ENCODE measurements at places on chromosomes 7 and 10.

GRCh38 chr10:125101049-125101448 lies 59.3 kb downstream of the CTBP2 start:
- no peak for DNase-seq

- DNase-seq = no peak
Measured at GRCh38 chr7:23405240-23405618, 65.1 kb downstream of the IGF2BP3 start.

GRCh38 chr10:79320820-79321493 lies 26.3 kb upstream of the PPIF start:
- no peak for DNase-seq

DNA sequence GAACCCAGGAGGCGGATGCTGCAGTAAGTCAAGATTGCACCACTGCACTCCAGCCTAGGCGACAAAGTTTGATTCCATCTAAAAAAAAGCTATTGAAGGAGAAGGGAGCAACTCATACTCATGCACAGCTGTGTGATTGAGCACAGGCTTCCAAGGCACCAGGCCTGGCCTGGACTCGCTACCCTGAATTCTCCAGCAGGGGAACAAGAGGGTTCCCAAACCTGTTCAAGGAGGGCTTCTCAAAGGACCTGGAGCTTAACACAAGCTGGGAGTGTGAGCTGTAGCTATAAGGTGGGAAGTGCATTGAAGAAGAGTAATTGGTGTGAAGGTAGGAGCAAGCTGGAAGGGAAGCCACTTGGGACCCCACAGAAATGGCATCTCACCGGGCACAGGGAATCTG lies 15.1 kb upstream of the DDIT4 start:
- DNase-seq = no peak

- DNase-seq = no peak
Measured at GRCh38 chr10:95876756-95877155, 31.0 kb upstream of the CC2D2B start.

- no peak for DNase-seq
Measured at GRCh38 chr10:113454341-113455061, 98.4 kb upstream of the HABP2 start.

- no peak for DNase-seq
Measured at GRCh38 chr10:22615101-22615500, 99.3 kb downstream of the PIP4K2A start.

GRCh38 chr10:4345877-4346646 lies 479.9 kb upstream of the AKR1E2 start:
- no peak for DNase-seq

DNA sequence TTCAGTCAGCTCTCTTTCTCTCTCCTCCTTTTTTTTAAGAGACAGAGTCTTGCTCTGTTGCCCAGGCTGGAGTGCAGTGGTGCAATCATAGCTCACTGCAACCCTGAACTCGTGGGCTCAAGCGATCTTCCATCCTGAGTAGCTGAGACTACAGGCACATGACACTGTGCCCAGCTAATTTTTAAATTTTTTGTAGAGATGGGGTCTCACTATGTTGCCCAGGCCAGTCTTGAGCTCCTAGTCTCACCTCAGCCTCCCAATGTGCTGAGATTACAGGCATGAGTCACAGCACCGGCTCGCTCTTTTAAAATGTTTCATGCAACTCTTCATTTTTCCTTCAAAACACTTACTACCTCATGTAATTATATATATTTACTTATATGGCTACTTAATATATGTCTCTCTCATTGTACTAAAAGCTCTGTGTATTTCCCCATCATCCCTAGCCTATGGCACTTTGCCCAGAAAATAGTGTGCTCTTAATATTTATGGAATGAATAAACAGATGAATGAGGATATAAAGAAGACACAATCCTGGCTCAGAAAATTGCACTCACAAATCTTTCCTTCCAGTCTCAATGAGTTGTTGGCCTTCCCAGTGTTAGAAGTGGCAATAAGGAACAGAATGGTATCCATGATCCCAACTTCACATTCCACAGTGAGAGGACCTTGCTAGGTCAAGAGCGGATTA lies 33.9 kb downstream of the EBLN1 start:
- no peak for DNase-seq

DNA sequence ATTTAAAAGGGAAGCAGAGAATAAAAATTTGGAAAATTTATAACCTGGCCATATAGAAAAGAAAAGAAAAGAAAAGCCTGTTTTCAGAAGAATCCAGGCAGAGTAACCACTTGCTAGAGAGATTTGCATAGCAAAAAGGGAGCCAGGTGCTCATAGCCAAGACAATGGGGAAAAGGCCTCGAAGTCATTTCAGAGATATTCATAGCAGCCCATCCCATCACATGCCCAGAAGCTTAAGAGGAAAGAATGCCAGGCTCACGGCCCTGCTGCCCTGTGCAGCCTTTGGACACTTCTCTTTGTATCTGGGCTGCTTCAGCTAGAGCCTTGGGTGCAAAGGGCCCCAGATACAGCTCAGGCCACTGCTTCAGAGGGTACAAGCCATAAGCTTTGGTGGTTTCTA lies 159.8 kb downstream of the CCDC7 start:
- DNase-seq = no peak

- no peak for DNase-seq
Measured at GRCh38 chr10:52539463-52539862, 225.4 kb downstream of the DKK1 start.
